Activated gamma-delta T cell treated with Interleukin-2 at 50 U/mL for 16 hours (primary cell): ENCODE measurements at places on chromosomes 2 and 18.

GRCh38 chr2:170282851-170283250, 104.9 kb downstream of the MYO3B start:
- DNase-seq = no peak

DNA sequence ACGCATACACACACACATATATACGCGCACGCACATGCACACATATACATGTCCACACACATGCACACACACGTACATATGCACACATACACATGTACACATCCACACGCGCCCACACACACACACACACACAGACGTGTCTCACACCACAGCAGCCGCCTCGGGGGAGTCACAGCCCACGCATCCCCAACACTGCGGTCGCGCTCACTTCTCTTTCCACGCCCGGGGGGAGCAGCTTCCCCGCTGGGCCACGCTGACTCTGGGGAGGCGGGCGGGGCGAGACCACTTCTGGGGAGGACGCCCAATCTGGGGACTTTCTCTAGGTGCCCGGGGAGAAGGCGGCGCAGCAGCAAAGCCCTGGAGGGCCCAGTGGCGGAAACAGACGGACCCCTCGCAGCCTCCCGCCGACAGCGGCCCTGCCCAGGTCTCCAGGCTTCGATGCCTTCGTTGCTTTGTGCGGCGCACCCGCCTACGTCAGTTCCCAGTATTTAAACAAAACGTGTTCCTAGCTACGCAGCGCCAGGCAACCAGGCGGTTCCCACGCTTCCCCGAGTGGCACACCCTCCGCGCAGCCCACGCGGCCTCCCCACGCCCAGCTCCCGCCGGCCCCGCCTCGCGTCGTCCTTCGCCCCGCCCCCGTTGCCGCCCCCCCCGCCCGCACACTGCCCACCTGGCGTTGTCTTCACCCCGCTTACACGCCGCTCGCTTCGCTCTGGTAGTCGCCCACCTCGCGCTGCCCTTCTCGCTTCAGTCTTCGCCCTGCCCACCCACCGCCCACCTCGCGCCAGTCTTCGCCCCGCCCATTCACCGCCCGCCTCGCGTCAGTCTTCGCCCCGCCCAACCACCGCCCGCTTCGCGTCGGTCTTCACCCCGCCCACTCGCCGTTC, 810 bp upstream of the RBFA start:
- DNase-seq = peak; percentile 46

GRCh38 chr2:17538844-17539554, 1.5 kb upstream of the VSNL1 start:
- DNase-seq = no peak

DNA sequence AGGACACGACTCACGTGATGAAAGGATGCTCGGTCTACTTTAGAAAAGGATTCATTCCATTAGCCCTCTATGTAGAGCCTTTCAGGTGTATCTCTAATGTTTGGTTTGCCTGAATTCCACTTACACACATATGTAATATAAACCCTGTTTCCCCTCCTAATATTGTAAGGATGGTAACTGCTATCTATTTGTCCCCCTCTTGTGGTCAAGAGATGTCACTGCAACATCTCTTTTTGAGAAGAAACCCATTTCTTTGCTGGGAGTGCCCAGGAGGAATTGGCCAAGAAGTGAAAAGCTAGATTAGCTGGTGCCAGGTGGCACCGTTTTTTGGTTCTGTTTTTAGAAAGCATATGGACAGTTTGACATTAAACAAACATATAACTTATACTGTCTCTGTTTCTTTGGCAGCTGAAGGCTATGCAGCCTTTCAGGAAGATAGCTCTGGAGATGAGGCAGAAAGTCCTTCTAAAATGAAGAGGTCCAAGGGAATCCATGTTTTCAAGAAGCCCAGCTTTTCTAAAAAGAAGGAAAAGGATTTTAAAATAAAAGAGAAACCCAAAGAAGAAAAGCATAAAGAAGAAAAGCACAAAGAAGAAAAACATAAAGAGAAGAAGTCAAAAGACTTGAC, 41.2 kb downstream of the RALBP1 start:
- DNase-seq = no peak

GRCh38 chr2:226995625-226996041, 159.8 kb downstream of the RHBDD1 start:
- DNase-seq = no peak

- no peak for DNase-seq
These were observed 1064.6 kb upstream of the CHAC2 start for GRCh38 chr2:52703004-52703403.

DNA sequence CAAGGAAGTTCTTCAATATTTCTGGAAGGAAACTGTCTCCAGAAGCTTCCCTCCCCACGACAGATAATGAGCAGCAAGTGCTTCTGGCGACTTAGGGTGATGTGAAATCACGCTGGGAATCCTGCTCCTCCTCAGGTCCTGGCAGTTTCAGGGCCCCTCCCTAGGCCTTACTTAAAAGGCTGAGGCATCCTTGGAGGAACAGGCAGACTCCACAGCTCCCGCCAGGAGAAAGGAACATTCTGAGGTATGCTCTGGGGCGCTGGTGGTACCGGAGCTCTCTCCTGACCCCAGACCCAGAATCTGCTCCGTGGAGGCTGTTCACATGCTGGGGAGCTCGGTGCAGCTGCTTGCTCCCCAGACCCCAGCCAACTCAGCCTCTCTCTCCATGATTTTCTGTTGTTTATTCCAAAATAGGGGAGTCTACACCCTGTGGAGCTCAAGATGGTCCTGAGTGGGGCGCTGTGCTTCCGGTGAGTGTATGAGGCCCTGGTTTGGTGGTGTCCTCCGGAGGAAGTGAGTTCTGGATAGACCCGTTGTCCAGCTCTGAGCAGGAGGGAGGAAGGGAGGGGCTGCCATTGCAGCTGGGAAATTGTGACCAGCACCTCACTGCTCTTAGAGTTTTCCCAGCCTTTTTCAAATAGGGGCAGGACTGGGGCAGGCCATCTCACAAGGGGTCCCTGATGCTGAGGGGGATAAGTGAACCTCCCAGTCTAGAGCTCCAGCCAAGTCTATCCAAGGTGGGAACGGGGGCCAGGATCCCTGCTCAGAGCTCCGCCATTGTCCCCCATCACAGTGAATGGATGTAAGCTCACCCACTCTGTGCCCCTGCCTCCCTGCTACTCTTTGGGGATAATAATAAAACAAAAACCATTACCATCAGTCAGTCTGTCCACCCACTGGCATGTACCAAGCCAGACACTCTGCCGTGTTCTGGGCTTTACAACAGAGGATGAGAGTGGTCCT, at the start of gene IL36RN:
TSS of gene IL36RN (plus strand) at position 201 of the 963 bp plus-strand sequence. CDS start at position 442, 241 bp downstream.
- DNase-seq = no peak

- DNase-seq = no peak
These were observed 7.2 kb downstream of the AGAP1 start for GRCh38 chr2:235500761-235501672.

GRCh38 chr2:239778861-239779558, 246.1 kb downstream of the NDUFA10 start:
- no peak for DNase-seq
